ENCODE measurements at places on chromosomes 4 and X. TPM values are rescaled to one million over a fixed set of nuclear protein-coding genes. Genes with fewer than 3 reads are reported as not detected.

DNA sequence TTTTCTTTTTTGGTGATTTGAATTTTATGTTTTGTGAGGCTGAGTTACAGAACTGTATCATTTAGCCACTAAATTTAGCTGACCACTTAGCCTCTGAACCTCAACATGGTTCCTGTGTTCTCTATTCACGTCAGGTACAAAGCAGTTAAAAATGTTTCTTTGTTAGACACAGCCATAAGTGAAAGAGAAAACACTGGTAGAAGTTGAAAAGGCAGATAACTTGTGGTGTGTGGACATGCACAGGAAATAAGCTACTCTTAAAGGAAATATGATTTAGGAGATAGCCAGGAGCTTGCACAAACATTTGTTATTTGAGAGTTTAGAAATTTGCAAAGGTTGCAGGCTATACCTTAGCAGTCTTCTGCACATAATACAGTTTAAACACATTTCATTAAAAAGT is 171.0 kb upstream of the RPS6KA3 start:
- H3K27ac ChIP-seq: no peak overlapping the region
- no peaks in the 10 kb centered on the region for H3K36me3 ChIP-seq
- H3K4me3 ChIP-seq: no peak overlapping the region
- no peak for DNase-seq
- peaks cover 11% of the 10 kb centered on the region for H3K4me1 ChIP-seq

Gene CDKL5
- 16.3 TPM for total RNA-seq

Gene LIMCH1
- 65.2 TPM for total RNA-seq

Gene MAP3K15
- 1.6 TPM for total RNA-seq

DNA sequence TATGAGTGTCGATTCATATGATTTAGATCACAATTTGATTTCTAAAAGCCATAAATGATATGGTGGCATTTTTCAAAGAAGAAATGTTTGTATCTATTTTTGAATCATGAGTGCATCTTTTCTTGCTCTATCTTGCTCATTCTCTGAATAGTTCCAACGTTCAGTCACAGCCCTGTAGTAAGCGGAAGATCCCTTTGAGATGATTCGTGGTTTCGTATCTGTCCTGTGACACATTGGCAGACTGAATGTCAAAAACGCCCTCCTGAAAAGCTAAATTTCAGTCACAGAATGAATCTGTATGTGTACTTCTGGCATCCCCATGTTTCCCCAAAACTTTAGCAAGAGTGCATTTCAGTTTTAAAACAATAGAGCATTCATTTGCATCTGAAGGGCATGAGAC is 1066.9 kb upstream of the TENM3 start:
- H3K27me3 ChIP-seq: no peaks in the 10 kb centered on the region
- H3K36me3 ChIP-seq: no peaks in the 10 kb centered on the region
- peaks cover 6% of the 10 kb centered on the region for H3K4me1 ChIP-seq
- no peak overlapping the region for H3K4me3 ChIP-seq
- no peak overlapping the region for H3K27ac ChIP-seq

- no peak for DNase-seq
- H3K36me3 ChIP-seq: peaks cover under 1% of the 10 kb centered on the region
- H3K4me3 ChIP-seq: no peak within 1 kb of the TSS
- H3K27ac ChIP-seq: no peak within 1 kb of the TSS
- H3K4me1 ChIP-seq: no peaks in the 10 kb centered on the region
These were observed at the start of gene SMIM9 for GRCh38 chrX:154834562-154834961. Gene SMIM9 (minus strand): TSS chrX:154834662. CDS start chrX:154830856, 3,806 bp downstream.

DNA sequence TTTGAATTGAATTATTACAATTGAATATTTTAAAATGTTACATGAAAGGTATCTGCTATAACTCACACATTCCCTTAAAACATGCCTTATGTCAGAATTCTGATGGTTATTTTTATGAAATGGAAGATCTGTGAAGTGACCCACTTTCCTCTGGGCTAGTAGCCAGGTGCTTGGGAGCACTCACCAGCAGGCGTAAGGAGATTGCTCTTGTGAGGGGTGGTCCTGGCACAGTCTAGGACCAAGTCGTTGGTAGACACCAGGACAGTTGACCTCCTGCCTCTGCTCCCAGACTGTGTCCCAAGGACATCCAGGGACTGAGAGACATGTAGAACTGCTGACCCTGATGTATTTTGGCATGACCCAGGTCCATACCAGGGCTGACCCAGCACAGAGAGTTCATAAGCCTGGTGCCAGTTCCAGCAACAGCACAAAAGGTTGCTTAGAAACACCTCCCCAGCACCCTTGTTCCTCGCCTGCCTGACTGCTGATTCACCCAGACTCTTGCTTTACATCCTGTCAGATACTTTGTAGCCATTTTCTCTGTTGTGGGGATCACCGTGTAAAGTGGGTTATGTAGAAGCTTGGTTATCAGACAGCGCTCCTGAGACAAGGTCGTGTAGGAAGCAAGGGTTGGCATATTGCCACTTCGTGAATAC is 48.5 kb downstream of the NELFA start:
- no peak overlapping the region for H3K27ac ChIP-seq
- no peaks in the 10 kb centered on the region for H3K4me1 ChIP-seq
- H3K4me3 ChIP-seq: no peak overlapping the region
- DNase-seq: no peak
- H3K27me3 ChIP-seq: no peaks in the 10 kb centered on the region

DNA sequence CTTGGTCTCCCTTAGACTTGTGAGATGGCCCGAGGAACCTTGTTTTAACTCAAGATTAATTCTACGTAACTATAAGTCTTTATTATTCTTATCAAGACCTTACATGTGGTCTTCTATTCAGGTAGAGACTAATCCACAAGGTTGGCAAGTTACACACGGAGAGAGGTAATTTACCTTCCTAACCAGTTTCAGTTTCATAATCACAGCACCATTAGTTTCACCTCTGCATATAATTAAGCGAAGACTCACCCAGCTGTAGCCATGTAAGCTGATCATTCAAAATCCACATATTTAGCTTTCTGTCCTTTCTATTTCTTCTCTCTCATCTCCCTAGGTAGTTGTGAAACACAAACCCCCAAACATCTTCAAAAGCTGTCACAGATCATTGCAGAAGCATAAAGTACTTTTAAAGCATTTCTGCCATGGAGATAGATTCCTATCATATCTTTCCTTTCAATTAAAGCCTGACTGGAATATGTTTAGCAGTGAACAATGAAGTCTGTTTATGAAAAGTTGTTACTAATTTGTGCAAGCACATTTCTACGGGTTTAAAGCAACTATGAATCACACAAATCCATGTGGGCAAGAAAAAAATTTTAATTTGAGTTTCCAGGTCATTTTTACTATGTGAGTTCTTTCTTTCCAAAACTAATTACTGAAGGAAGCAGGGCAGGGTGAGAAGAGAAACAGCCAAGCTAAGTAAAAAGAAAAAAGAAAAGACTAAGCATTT is 78.5 kb downstream of the BTC start:
- H3K4me3 ChIP-seq: no peak overlapping the region
- no peak for DNase-seq
- H3K27me3 ChIP-seq: no peaks in the 10 kb centered on the region
- H3K4me1 ChIP-seq: peaks cover 6% of the 10 kb centered on the region

- H3K36me3 ChIP-seq: no peaks in the 10 kb centered on the region
- no peak overlapping the region for H3K27ac ChIP-seq
- DNase-seq: no peak
- no peaks in the 10 kb centered on the region for H3K4me1 ChIP-seq
- H3K27me3 ChIP-seq: no peaks in the 10 kb centered on the region
These were observed 532.8 kb downstream of the GBA3 start for GRCh38 chr4:23225564-23225963.

- H3K36me3 ChIP-seq: peaks cover 14% of the 10 kb centered on the region
- H3K27ac ChIP-seq: no peak overlapping the region
- H3K4me3 ChIP-seq: no peak overlapping the region
- H3K27me3 ChIP-seq: no peaks in the 10 kb centered on the region
These were observed 126.0 kb downstream of the TENM3 start for GRCh38 chr4:182369211-182369610.

Gene SEC31A
- 303 TPM for total RNA-seq

- no peaks in the 10 kb centered on the region for H3K27me3 ChIP-seq
- H3K27ac ChIP-seq: no peak overlapping the region
- peaks cover 10% of the 10 kb centered on the region for H3K4me1 ChIP-seq
- DNase-seq: no peak
- no peaks in the 10 kb centered on the region for H3K36me3 ChIP-seq
These were observed 1118.1 kb upstream of the PRKX start for GRCh38 chrX:4831574-4831973.

DNA sequence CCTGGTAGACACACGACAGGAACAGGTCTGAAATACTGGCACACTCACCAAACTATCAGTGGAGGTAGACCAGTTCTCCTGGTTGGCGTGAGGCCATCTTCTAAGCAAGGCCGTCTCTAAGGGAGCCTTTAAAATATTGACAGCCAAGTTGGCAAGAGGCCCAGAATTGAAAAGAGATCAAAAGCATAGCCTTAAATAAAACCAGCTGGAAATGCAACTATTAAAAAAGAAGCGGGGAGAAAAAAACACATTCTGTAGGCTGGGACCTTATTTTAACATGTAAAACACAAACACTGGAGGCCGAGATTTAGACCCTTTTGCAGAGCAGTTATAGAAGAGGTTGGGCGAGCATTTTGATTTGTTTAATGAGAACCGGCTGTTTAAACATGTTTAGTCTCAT is 233.0 kb upstream of the CLNK start:
- H3K27ac ChIP-seq: peak overlapping the region; percentile 82
- H3K4me1 ChIP-seq: peaks cover 19% of the 10 kb centered on the region
- H3K27me3 ChIP-seq: no peaks in the 10 kb centered on the region
- peak overlapping the region; percentile 22 for H3K4me3 ChIP-seq

Gene MRPL1
- 27.0 TPM for total RNA-seq

DNA sequence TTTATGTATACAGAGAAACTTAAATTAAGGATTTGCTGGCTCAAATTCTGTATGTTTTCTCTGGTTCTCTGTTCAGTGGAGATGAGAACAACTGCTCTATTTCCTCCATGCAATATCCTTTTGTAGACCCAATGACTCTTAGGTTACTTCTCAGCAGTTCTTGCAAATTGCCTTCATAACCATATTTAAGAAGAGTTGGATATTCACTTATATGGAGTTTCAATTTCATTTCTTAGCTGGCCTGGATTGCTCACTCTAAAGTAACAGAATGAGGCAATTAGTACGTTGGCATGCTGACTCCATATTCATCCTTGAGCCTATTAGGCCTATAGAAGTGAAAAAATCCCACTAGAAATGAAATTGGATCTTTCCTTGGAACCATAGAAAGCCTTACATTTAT is 93.6 kb downstream of the DOCK11 start:
- H3K36me3 ChIP-seq: peaks cover 32% of the 10 kb centered on the region
- no peaks in the 10 kb centered on the region for H3K4me1 ChIP-seq
- DNase-seq: no peak

Gene UGT2B28
- not detected for total RNA-seq

GRCh38 chr4:188372829-188373228 is 233.6 kb downstream of the TRIML1 start:
- no peaks in the 10 kb centered on the region for H3K27me3 ChIP-seq
- DNase-seq: no peak
- H3K4me3 ChIP-seq: no peak overlapping the region
- peaks cover 4% of the 10 kb centered on the region for H3K36me3 ChIP-seq
- peak overlapping the region; percentile 5 for H3K27ac ChIP-seq

GRCh38 chrX:154731184-154731583 is 19.7 kb downstream of the GAB3 start:
- no peak overlapping the region for H3K4me3 ChIP-seq
- peaks cover 10% of the 10 kb centered on the region for H3K4me1 ChIP-seq
- no peak overlapping the region for H3K27ac ChIP-seq

DNA sequence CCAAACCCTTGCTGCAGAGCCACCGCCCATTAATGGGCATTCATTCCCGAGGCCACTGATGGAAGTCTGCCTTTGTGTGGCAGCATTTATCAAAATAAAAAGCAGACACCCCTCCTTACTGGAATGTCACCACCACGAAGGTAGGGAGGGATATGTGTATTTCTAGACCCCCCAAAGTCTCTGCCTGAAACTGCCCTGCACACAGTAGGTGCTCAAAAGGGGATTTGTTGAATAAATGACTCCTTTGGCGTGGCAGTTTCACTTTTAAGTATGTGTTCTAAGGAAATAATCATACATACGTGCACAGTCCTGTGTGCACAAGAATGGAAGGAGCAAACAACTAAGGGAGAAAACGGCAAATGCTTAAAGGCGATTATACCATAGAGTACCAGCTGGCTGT is 23.6 kb upstream of the GLOD5 start:
- no peak for DNase-seq
- H3K36me3 ChIP-seq: no peaks in the 10 kb centered on the region
- peak overlapping the region; percentile 83 for H3K4me3 ChIP-seq
- peak overlapping the region; percentile 98 for H3K27ac ChIP-seq
- H3K27me3 ChIP-seq: no peaks in the 10 kb centered on the region
- peaks cover 15% of the 10 kb centered on the region for H3K4me1 ChIP-seq

DNA sequence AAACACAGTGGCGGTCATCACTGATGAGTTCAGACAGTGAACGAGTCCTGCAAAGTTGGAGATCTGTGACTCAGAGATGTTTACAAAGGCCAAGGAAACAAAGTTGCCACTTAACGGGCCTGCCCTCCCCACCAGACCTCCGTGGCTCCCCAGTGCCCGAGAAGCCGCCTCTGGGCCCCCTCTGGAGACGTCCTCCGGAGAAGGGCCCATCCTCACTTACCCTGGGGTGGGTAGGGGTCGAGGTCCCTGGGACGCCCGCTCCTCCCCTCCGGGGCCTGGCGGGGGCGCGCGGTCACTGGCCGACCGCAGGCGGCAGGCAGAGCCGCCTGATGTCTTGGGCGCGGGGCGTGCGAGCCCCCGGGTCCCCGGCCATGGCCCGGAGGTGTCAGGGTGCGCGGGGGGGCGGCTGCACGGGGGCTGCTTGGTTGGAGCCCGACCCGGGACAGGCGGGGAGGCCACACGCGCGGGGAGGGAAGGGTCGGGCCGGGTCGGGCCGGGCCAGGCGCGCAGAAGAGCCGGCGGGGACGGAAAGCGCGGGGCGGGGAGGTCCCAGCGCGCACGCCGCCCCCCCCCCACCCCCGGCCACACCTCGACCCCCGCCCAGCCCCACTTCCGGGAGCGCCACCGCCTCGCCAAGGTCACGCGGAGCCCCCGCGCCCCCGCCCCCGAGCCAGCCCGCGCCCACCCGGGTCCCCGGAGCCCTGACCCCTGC is 529 bp downstream of the DHRSX start:
- H3K4me1 ChIP-seq: peaks cover 35% of the 10 kb centered on the region
- H3K4me3 ChIP-seq: peak overlapping the region; percentile 76
- no peaks in the 10 kb centered on the region for H3K36me3 ChIP-seq

Gene MAGEA2
- total RNA-seq: not detected

DNA sequence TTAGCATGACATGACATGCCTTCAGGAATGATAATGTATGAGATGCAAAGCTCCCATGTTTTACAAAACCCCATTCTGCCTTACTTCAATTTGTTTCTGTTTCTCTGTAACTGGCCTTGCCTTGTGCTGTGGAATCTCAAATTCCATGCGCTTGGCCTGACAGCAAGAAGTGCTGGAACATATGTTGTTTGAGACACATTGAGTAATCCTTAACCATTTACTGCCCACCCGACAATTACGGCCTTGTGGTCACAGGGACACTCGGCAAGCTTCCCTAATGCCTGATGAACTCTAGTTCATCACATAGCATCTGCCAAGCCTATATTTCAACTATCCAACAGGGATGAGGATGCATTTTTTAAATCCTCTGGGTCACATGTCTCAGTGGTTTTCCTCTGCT is 226.4 kb upstream of the CASK start:
- no peak overlapping the region for H3K4me3 ChIP-seq
- H3K4me1 ChIP-seq: peaks cover 3% of the 10 kb centered on the region
- DNase-seq: no peak
- no peaks in the 10 kb centered on the region for H3K36me3 ChIP-seq

Gene STARD8
- 7.1 TPM for total RNA-seq
